Stimulated activated CD8-positive, alpha-beta memory T cell treated with anti-CD3 and anti-CD28 coated beads, Interleukin-15, amount 100 ng/mL, for 24 hours (primary cell): ENCODE measurements at places on chromosomes 13 and 19.

DNA sequence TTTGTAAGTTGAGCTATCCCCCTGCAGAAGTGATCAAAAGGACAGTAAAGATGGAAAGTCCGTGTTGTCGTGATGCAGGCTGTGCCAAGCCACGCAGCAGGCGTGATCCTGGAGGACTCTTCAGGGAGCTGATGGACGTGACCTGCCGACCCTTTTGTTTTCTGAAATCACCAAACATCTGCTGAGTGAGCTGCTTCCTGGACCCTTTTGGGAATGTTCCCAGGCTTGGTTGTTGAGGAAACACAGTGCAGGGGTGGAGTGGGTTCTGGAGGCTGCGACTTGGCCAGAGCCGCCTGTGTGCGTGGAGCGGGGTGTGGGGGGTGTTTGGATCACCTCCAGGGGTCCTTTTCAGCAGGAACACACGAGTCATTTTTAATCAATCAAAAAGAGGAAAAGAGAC lies 15.4 kb upstream of the CPAMD8 start:
- no peak for DNase-seq

GRCh38 chr13:79374578-79374977 lies 31.5 kb downstream of the RBM26 start:
- no peak for DNase-seq

DNA sequence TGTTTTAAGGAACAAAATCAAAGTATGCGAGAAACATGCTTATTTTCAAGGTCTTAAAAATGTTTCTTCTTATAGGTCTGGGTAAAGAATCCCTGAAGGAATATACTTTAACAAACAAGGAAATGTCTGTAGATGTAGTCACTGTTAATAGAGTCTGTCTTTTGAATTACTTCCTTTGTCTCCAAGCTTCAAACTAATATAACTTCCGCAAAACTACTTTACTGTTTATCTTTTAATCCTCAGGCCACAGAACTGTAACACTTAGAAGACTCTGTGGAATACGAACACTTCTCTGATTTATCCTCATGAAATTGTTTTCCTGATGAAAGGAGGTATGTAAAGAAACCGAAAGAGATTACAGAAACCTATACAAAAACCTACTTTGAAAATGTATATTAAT lies 316.0 kb downstream of the PCDH9 start:
- no peak for DNase-seq

DNA sequence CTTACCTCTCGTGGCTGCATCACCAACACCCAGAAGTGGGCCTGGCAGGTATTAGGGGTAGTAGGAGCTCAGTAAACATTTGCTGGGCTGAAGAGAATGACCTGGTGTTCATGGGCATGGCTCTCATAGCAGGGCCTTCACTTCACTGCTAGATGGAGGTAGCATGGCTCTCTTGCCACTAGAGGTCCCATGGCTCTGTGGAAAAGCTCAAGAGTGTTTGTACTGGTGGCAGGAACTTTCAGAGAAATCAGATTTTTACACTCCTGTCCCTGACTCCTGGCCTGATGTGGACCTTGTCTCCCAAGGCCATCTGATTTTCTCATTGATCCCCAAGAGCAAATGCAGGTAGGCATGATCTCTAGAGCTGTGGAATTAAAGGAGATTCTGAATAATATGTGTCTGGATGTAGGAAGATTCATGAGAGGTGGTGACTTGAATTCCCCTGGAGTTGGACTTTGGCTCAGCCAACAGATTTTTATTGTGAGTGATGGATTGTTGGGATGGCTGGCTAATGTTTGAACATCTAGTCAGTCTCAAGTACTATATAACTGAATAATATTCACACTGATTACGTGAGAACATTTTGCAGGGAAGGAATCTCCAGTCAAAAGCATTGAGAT lies 5.7 kb downstream of the ZNF574 start:
- DNase-seq, result no peak

DNA sequence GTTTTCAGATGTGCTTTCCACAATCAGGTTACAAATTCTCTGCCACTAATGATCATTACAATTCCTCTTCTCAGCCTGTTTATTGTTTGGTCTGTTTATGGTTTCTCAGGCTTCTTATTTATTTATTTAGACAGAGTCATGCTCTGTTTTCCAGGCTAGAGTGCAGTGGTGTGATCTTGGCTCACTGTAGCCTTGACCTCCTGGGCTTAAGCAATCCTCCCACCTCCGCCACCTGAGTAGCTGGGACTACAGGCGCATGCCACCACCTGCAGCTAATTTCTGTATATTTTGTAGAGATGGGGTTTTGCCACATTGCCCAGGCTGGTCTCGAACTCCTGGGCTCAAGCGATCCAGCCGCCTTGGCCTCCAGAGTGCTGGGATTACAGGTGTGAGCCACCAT lies 2.1 kb upstream of the ZSCAN5A start:
- DNase-seq, result no peak

DNA sequence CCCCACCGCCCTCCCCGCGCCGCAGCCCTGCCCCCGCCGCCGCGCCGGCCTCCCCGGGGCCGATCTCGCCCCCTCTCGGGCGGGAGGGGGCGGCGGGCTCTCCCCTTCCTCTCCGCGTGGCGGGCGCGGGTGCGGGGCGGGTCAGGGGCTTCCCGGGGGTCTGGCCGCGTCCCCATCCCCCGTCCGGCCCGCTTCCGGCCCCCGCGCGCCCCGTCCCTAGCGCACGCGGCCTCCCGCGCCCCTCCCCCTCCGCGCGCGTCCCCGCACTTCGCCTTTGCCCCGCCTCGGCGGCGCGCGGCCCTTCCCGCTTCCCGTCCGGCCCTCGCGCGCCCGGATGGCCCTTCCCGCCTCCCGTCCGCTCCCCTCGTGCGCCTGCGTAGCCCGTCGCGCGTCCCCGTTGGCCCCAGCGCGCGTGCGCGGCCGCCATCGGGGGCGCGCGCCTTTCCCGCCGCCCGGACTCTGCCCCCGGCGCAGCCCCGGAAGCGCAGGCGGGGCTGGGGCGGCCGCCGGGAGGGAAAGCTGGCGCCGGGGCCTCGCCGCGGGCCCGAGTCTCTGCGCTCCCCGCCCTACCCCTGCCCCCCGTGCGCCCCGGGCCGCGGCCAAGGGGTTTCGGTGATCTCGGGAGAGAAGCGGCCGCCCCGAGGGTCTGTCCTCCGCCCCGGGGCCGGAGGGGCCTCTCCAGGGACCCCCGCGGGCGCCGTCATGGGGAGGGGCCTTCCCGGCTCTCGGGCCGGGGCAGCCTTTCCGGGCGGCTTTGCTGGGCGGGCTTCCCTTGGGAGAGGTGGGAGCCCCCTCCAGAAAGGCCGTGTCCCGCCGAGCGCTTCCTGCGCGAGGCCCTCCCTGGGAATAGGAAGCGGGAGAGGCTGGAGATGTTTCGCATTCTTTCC lies 519 bp downstream of the PTBP1 start:
- peak; percentile 82 for DNase-seq

- no peak for DNase-seq
Measured at GRCh38 chr13:66509175-66509574, 721.0 kb downstream of the PCDH9 start.

GRCh38 chr19:13092606-13093235 lies 9.9 kb downstream of the LYL1 start:
- DNase-seq, result no peak

GRCh38 chr19:51320280-51320657 lies 8.8 kb downstream of the IGLON5 start:
- no peak for DNase-seq

- no peak for DNase-seq
Measured at GRCh38 chr19:49713236-49713845, 22.4 kb downstream of the CPT1C start.

DNA sequence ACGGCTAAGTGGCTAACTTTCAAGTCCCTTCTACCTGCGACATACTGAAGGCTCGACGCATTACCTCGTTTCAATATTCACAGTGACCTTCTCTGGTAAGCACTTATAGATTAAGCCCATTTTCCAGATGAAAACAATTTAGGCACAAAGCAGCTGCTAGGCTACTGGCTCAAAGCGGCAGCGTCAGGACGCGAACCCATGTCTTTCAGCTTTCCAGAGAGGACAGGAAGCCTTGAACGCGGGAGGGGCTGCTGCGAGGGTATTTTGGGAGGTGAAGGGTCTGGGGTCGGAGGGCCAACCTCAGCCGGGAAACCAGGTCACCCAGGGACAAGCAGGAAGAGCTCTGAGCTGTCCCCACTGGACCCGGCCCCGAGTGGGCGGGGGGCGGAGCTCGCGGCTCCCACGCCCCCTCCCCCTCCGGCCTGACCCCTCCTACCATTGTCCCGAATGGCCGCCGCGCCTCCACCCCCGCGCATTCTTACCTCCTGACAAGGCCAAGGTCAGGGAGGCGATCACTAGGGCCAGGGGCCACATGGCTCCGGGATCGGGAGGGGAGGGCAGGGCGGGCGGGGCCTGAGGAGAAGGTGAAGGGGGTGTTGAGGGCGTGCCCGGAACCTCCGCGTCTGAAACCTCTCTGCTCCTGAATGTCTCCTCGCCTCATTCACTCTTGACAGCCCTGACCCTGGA lies at the start of gene KLK13:
TSS of gene KLK13 (minus strand) at position 559 of the 687 bp plus-strand sequence. CDS start at position 534, 25 bp downstream.
- DNase-seq, result no peak

DNA sequence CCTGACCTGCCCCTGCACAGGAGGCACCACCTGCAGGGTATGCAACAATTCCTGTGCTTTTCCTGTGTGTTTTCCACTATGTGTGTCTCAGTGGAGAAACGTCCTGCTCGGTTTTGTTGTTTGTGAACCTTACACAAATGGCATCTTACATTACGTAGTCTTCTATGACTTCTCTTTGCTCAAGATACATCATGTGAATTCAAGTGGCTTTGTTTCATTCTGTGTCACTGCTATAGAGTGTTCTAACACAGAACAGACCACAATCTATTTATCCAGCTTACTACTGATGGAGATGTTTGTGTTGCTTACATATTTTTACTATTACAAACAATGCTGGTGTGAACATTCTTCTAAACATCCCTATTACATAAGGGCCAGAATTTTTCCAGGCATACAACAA lies 97.7 kb downstream of the ANKRD10 start:
- DNase-seq, result no peak

DNA sequence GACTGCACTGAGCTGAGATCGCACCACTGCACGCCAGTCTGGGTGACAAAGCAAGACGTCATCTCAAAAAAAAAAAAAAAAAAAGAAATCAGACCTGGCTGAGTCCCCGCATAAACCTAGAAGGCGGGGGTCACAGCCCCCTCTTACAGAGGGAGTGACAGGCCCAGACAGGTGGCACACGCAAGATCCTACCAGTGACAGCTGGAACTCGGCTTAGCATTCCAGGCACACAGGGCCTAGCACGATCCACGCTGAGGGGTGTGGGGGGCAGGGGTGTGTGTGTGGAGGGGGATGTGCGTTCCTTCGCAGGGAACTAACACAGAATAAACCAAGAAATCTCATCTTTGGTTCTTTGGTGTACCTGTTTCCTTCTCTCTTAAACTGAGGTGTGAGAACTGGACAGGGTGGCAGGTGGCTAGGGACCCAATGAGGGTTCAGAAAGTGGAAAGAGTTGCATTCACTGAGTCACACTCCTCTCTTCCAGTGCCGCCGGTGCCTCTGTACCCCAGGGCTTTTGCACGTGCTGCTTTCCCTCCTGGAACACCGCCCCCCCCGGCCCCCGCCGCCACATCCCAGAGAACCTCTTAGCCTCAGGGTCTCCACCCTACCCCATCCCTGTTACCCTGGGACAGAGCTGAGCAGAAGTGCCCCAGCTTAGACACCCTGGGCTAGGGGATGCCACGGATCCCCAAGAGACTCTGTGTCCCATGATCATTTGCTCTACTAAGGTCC lies 5.0 kb downstream of the SGTA start:
- no peak for DNase-seq

- DNase-seq, result no peak
Measured at GRCh38 chr19:12891553-12892021, 627 bp downstream of the GCDH start.

- no peak for DNase-seq
Measured at GRCh38 chr19:58558066-58558622, at the start of gene UBE2M. TSS of gene UBE2M (minus strand) at chr19:58558611. CDS start at chr19:58558381, 230 bp downstream.

- DNase-seq, result no peak
Measured at GRCh38 chr13:24463078-24463477, 49.5 kb downstream of the PARP4 start.

DNA sequence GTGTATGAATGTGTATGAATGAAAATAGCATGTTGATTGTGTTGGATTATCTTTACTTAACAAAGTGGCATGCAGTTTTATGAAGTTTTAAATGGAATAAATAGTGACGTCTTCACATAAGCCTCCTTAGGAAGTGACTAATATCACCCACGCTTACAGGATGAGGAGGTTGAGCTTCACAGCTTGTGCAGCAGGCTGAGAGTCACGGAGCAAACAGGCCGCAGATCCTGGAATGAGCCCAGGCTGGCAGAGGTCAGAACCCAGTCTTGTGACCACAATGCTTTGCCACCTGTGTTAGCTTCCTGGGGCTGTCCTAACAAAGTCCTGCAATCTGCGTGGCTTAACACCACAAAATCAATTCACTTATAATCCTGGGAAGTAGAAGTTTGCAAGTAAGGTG lies 20.8 kb downstream of the LAIR2 start:
- no peak for DNase-seq

DNA sequence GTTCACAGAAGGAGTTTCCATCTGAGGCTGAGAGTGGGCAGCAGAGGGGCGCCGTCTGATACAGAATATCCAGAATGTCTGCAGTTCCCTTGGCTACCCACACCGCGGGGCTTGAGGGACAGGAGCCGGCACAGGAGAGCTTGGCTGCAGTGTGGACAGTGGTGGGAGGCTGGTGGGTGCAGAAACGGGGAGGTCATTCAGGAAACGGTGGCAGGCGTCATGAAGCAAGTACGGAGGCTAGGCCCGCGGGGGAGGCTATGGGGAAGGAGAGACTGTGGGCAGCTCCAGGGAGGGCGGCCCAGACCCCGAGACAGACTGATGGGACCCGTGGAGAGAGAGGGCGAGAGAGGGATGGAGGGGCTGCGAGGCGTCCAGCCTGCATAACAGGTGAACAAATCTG lies 55.2 kb upstream of the UQCRFS1 start:
- DNase-seq, result no peak

GRCh38 chr19:49113762-49114629 lies at the start of gene LIN7B:
TSS of gene LIN7B (plus strand) at chr19:49114370. CDS start at chr19:49114405, 35 bp downstream.
- peak; percentile 53 for DNase-seq

DNA sequence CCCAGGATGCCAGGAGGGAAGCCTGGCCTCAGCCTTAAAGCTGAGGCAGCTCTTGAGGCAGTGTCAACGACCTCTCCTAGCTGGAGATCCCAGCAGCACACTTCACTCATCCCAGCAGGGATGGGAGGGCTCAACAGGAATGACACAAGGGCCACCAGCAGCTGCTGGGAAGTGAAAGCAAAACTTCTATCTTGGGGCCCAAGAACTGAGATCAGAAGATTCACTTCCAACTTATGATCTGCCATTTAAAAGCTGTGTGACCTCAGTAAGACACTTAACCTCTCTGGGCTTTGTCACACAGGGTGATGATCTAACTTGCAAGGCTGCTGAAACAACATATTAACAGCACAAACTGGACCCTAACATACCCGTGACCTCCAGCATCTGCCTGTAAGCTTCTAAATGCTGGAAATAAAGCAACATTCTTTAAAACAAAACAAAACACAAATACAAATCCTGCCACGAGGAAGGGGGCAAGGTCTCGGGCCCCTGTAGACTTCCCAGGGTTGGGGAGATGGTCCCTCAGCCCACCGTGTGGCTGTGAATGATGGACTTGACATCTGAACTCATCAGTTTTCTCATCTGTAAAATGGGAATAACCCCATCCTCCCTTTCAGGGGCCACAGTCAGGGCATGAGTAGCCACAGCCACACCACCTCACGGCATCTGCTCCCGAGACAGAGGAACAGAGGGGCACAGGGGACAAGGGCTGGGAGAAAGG lies 22.7 kb downstream of the ELL start:
- DNase-seq, result no peak
